ENCODE measurements at places on chromosomes 4 and X.

DNA sequence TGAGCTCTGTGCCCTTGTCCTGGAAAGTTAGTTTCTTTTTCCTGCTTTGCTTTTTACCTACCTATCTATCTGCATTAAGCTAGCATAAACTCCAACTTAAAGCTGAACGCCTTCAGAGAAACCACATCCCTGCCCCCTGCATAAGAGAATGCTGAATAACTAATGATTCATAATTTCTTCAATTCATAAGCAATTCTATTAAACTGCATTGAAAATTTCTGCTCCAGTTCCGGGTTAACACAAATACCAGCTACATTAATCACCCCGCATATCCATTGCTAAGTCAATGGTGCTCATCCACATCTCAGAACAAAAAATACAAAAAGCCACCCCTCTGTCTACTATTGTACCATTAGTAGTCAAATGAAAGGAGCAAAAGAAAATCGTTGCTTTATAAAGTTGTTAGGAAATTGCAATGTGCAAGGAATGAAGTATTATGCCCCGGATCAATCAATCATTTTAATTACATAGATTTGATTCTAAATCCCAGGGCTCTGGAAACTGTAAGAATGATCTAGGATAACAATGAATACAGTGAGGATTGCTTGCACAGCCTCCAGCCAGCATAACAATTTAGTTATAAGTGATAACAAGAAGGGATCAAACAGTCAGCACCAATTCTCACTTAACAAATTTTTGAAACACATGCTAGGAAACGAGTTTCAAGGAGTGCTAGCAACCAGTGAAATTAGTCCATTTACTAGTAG lies 106.8 kb downstream of the ELOVL6 start:
- DNase-seq: no peak

DNA sequence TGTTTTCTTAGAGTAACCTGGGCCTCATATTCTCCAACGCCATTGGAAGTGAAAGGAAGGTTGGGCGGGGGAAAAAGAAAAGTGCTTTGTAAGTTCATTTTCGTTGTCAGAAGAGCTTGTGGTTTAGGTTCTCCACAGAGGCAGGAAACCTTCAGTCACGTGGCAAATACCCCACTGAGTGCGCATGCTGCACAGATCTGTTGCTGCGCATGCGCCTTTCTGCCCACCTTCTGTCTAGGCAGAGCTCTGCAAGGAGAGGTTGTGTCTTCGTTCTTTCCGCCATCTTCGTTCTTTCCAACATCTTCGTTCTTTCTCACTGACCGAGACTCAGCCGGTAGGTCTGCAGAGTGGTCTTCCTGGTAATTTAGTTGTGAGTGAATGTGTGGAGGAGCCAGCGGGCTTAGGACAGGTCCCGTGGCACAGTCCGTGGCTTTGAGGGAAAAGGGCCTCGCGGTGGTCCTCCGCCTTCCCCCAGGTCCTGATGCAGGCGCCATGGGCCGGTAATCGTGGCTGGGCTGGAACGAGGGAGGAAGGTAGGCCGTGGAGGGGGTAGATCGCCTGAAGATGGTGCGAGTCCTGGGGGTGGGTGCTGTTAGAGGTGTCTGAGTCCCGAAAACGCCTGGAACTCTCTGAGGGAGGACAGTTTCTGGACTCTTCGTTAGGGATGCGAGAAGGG lies at the start of gene PAGE5:
PAGE5 (plus strand) TSS at position 228 of the 676 bp plus-strand sequence. CDS start 1,037 bp downstream, outside the sequence.
- DNase-seq: peak; percentile 0

DNA sequence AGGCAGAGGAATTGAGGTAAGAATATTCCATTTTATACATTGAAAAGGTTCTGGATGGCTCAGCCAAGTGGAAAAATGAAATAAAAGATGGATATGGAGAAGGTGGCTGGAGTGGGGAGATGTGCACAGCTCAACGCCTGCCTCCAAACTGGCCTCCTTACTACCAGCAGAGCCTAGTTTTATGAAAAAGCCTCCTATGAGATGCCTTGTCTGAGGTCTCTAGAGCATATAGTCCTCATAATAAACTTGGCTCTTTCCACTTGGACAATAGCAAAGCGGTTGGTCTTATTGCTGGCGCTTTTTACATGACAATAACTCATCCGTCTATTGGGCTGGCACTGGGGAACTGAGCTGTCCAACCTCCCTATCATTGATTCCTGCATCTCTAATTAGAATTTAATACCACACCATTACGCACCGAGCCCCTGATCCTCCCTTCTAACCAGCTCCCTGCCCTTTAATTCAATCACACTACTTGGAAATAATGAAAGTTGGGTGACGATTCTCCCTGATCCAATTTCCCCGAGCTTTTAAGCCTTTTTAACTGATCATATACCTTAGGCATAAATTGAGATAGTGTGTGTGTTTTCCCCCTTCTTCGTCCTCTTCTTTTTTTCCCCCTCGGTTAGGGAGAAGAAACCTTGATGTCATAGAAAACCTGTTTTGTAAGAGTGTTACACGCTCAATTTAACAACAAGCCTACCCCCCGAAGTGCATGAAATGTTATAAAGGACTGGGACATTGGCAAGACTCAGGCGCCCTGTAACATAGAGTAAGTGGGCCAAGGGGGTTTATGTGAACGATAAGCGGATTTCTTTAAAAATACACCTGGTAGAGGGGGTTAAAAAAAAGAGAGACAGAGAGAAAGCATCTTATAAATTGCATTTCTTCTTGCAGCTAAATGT lies at the start of gene PHOX2B:
PHOX2B (minus strand) TSS at position 155 of the 905 bp plus-strand sequence; CDS start at position 40, 115 bp downstream.
- DNase-seq: no peak

- no peak for DNase-seq
Observed at GRCh38 chr4:183636503-183636902, 22.5 kb downstream of the RWDD4 start.

DNA sequence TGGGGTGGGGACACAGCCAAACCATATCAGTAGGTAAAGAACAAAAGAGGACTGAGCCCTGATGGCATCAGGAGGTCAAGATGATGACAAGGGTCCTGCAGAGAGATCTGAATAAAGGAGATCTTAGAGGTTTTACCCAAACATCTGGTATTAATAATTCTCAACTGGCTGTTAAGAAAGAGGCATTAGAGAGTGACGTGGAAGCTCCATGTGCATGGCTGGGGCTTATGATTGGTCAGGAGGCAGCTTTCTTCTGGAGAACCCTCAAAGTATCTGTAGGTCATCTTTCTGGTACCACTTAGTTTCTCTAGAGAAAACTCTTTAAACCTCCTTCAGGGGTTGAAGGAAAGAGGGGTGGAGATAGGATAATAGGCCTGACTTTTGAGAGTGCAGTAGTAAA lies 18.7 kb downstream of the MGST2 start:
- no peak for DNase-seq
